ENCODE measurements at places on chromosomes 3 and 15.

- no peak for DNase-seq
Measured at GRCh38 chr3:7874116-7874515, 627.5 kb upstream of the LMCD1 start.

- DNase-seq = no peak
Measured at GRCh38 chr3:168424059-168424734, 328.5 kb upstream of the GOLIM4 start.

- DNase-seq = peak; percentile 2
Measured at GRCh38 chr3:90091549-90091948, 984.1 kb downstream of the EPHA3 start.

GRCh38 chr3:29914861-29915524, 634.1 kb downstream of the RBMS3 start:
- no peak for DNase-seq

- DNase-seq = no peak
Measured at GRCh38 chr15:90337256-90337655, 14.8 kb upstream of the ZNF774 start.

DNA sequence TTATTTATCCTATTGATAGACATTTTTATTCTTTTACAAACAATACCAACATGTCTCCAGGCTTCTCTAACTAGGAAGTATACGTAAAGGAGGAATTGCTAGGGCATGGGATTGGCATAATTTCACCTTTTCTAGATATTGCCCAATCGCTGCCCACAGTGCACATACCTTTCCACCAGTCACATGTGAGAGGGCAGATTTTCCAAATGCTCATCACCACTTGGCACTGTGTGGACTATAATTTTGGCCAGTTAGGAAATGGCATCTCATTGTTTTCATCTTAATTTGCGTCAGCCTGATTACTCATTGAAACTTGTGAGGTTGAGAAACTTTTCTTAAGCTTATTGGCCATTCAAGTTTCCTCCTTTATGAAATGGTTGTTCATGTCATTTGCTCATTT, 57.4 kb upstream of the POLR2M start:
- DNase-seq = no peak

DNA sequence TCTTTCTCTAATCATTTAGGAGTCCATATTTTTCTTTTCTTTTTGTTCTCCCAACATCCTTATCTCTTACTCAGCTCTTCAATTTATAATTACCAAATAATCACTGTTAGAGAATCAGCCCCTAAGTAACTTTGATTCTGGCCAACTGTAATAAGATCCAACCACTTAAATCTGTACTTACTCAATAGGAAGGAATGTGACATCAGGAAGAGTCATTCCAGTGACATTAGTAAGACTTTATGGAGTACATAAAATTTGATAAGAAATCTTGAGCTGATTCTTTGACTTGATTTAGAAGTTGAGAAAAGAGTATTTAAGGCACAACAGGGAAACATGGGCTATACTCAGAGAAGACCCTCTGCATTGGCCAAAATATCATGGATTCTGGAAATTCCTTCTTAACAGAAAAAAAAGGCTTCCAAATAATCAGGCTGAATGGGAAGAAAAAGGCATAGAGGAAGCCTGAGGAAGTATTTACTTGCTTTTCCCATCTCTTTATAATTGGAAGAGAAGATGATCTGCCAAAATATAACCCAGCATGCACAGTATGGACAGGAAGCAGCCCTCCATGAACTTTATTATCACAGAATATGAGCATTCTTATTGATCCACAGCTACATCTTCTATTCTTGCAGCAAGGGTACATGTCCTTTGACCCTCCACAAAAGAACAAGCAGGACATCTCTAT, 289.7 kb upstream of the TPRG1 start:
- no peak for DNase-seq

- no peak for DNase-seq
Measured at GRCh38 chr3:141302364-141303141, 65.8 kb upstream of the ZBTB38 start.

DNA sequence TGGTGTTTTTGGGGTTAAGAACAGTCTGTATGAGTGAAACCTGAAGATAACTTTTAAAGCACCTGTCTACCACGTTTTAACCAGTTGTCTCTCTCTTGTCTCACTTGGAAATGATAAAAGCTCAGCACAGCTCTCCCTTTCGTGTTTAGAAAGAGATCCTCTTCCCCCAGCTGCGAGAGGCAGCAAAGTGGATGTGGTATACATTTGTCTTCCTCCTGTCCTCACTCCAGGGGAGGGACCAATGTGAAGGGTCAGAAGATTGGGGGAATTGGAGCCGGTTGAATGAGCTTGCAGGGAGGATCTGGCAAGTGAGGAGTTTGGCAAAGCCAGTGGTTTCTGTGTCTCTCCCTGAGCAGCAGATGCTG, 14.6 kb downstream of the SMAD6 start:
- no peak for DNase-seq

DNA sequence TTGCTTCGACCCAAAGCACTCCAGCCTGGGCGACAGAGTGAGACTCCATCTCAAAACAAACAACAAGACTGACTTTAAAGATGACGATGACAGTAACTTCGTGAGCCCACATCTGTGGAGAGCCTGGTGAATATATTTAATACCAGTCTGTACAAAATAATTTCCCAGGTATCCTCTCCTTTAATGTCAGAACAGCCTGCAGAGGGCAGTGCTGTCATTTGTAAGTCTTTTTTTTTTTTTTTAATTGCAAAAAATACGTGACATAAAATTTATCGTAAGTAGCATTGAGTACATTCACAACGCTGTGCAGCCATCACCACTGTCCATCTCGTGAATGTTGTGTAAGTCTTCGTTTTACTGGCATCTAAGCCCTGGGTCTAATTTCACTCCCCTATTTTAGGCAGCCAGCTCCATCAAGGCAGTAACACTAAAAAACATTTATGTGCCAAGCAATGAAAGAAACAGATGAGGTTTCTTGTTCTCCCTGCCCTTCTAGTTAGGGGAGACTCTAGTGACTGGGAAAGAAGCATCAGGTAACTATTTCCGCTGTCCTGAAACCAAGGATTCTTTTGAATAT, 1.4 kb downstream of the HTD2 start:
- DNase-seq = no peak

DNA sequence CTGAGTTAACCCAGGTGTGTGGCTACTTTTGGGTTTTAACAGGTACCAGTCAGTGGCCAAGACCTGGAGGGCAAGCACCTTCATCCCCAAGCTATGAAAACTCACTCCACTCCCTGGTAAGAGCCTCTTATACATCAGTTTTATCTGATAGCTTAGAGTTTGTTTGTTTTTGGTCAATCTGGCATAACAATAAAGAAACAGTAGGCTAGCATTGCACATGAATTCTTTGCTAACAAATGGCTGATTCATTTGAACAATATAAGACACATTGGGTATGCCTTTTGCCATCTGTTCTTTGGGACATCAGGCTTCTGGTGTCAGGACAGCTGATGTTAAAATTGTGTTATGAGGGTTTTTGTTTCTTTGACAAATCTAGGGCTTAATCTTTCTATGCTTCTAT, 125.0 kb upstream of the CGNL1 start:
- no peak for DNase-seq

DNA sequence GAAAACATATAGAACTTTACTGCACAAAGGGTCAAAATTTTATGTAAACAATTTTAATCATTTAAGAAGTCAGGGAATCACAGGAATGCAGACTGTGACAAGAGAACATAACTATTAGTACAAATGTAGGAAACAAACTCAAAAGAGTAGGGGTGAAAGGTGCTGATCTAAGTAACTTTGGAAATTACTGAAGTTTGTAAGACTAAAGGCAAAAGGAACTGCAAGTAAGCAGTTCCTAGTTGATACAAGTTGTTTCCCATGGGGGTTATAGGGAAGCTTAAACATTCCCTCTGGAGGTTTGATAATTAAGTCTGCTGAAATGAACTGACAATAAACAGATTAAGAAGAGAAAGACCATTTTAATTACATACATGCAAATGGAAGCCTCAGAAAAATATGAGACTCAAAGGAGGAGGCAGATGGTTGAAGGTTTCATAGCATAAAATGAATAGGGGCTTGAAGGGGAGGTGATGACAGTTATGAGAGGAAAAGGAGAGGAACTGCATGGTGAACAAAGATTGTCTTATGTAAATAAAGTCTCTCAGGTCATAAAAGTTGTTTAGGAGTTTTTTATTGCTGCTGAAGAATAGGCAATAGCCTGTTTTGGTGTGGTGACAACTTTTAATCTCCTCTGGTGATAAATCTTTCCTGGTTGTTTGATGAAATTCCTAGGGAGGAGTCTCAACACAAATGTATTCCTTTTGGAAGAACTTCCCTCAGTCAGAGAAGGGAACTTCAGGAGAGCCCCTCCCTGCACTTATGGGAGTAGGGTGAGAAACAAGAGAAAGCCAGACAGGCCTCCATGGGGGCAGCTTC, 17.1 kb downstream of the SETMAR start:
- DNase-seq = no peak
